ENCODE measurements at places on chromosomes 5 and 9.
A peak's percentile ranks its signal among the peaks of the same experiment; 100 is the strongest.

DNA sequence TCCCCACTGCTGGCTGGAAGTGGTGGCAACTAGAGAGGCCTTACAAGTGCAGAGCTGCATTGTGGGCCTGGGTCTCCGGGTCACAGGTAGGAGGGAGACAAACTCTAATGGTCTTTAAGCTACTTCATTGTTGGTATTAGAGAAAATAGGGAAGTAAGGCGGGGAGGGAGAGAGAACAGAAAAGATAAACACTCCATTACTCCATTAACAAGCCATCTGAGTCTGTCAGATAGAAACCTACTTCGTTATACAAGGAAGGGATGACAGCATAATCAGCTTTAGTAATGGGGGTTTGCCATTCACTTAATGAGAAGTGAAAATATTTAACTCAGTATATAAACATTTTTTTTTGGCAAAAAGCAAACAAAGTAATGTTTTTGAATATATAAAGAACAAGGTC, 107.4 kb downstream of the TLE1 start:
- DNase-seq, result no peak

GRCh38 chr9:28999057-28999456, 1425.8 kb upstream of the C9orf72 start:
- no peak for DNase-seq

DNA sequence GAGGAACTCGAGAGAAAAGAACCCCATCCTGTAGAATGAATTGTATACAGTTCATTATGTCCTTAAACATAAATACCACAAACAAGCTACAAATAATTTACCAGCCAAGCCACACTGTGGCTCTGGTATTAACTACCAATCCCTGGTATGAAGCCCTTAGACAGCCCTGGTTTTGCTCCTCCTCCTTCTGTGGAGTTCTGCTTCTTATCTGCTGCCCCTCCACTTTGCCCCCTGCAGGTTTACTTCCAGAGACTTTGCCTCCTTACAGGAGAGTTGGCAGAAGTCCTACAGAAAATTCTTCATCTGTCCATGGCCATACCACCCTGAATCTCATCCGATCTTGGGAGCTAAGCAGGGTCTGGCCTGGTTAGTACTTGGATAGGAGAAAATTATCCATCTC, 219.8 kb downstream of the ACTL7B start:
- DNase-seq, result no peak

DNA sequence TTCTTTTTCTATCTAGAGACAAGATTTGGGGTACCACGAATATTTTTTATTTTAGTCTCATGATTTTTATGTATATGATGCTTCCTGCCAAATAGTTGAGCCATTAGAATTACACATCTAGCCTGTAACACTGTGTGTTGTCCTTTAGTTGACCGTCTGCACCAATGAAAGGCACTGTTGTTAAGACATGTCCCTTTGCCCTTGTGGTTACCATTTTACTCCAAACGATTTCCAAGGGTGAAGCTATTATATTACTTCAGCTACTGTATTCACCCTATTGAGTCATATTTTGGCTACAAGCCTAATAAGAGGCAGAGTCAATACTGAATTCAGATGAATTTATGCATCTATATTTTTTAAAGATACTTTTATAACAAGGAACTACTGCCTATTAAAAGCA, 207.6 kb downstream of the CETN3 start:
- no peak for DNase-seq

DNA sequence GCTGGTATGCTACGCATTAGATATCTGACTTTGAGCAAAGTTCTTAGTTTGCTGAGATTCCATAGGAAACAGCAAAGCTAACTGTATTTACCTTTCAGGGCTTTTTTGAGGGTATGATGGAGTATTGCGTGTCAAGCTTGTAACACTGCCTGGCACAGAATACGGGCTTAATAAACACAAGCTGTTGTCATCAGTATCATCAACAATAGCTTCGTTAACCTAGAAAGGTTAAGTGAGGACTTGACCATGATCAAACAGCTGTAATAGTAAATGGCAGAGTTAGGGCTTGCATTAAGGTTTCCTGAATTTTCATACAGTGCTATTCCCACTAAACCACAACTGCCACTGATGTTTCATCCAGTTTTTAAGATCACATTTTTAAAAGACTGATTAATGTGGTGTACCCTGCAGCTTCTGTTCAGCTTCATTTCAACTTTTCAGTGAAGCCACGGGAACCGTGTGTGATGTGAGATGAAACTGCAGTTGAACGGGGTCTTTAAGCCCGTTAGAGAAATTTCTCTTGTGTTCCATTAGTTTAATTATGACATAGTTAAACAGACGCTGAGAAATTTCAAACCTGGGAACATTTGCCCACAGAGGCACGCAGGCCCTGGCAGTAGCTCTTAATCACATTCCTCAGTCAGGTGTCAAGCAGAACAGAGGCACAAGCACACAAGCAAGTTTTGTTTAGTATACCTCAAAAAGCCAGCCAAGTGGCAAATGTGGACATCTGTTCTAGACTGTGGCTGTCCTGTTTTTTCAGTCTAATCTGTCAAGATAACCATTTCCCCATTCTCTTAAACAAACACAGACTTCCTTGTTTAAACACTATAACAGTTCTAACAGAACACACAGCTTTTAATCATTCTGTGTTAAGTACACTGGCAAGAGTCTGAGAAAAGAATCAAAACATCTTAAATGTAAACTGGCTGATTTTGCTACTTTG, 147.1 kb downstream of the ZNF608 start:
- DNase-seq, result peak; percentile 54

GRCh38 chr9:4515958-4516375, 25.7 kb downstream of the SLC1A1 start:
- DNase-seq, result no peak

DNA sequence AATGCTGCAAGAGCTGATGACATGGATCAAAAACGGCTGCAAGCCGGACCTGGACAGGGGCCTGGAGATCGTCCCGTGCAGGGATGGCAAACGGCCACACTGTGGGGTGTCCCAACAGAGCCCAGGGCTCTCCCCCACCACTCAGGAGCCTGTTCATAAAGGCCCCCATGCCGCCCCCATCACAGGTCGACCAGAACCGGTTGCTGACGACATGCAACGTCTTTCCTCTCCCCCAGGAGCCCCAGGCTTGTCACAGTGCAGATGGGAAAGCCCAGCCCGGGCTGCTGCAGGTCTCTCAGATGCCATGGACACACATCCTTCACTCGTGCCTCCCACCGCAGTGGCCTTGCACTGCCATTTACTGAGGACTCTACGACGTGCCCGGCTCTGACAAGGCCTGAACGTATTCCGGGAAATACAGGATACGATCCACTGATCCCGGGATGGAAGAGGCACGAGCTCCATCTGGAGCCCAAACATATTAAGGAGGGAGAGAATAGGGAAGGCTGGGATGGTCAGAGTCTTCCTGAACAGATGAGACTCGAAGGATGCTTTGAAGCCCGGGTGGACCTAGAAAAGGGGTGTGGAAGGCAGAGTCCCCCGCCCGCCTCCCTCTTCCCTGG, 76.5 kb upstream of the SARDH start:
- no peak for DNase-seq

GRCh38 chr5:90338712-90339372, 70.7 kb downstream of the CETN3 start:
- DNase-seq, result no peak

GRCh38 chr9:11595756-11596155, 983.0 kb upstream of the PTPRD start:
- no peak for DNase-seq

DNA sequence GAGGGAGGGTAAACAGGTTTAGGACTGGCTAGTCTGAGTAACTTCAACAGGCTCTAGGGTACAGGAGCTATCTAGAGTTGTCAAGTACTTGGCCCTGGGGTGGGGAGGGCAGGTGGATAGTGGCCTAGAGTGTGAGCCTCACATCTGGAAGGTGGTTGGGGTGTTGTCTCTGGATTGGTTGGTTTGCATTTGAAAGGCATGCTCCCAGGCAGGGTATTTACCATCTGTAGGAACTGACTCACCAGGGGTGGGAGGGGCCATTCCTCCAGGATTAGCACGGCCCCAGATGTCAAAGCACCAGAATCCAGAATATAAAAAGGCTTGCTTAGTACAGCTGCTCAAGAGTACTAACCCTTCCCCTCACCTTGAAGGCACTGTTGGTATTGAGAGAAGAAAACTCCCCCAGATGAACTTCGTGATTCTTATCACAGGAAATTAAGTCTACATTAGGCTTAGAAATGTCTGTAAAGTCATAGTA, 193.3 kb downstream of the NTRK2 start:
- no peak for DNase-seq

GRCh38 chr9:3401221-3401954, 124.4 kb downstream of the RFX3 start:
- DNase-seq, result no peak

DNA sequence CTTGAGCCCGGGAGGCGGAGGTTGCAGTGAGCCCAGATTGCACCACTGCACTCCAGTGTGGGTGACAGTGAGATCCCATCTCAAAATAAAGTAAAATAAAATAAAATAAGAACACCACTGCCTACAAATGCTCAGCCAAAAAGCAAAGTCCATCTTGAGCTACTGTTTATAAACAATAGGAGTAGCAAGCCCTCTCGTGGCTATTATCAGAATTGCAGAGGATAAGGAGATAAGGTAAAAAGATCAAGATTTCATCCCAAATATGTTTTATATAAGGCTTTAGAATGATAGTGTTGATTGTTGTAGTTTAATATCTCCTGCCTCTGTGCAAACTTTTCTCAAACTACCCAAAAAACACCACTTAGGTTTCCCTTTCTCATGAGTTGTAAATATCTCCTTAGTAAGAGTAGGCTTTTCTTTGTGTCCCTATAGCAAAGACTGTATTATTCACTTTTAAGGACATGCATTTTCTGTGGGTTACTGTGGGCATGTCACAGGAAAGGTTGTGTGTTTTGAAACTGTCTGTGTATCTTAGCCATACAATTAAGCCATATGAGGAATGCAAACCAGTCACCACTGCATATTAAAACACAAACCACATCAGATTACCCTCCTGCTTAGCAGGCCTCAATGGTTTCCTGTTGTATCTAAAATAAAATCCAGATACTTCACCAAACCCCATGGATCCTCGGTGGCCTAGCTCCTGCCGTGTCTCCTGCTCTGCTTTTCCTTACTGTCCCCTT, 31.8 kb upstream of the CKS2 start:
- peak; percentile 45 for DNase-seq

- DNase-seq, result no peak
Observed at GRCh38 chr9:94740145-94740840, 13.8 kb downstream of the AOPEP start.

- no peak for DNase-seq
Observed at GRCh38 chr9:74960561-74960960, 7.8 kb upstream of the C9orf40 start.

DNA sequence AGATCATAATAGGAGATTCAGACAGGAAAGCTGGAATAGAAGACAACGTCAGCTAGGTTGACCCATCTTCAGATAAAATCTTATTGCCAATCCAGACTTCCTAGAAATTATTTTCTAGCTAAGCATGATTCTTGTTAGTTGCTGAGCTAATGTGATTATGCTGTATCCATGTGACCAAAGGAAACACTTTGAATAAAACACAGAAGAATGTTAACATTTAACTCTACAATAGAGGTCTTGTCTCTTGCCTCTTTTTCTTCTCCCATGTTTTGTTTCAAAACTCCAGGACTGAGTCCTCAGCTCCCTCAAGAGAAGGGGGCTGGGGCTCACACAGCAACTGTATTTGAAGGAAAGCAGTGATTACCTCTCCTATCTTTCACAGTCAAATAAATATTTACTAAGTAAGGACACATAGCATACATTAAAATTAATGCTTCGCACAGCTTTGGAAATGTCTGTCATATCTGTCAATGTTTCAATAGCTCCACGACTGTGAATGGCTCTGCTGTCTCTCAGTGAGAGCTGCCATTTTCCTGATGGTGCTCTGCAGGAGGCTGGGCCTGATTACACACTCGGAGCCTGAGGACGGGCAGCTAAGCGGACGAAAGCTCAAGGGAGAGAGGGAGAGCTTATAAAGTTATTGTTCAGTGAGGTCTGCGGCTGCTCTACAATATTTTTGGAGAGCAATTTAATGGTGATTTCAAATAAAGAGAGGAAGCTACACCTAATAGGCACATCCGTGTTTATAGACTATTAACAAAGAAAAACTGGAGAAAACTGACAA, 64.8 kb upstream of the ZNF462 start:
- DNase-seq, result no peak

DNA sequence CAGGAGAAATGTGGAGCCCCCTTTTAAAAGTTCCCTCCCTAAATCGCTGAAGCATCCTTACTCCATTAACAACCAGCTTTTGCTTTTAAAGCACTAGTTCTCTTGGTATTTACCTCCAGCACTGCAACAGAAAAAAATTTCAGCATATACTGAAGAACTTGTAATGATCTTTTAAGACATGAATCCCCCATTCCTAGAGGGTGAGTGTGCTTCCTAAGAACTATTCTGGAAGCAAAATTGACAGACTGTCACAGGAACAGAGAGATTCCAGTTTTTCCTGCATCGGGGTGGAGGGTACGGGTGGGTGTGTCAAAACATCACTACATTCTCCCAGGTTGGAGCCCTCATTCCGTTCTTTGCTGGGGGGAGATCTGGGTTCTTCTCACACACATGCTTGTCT, 151.9 kb downstream of the EBF1 start:
- DNase-seq, result no peak

DNA sequence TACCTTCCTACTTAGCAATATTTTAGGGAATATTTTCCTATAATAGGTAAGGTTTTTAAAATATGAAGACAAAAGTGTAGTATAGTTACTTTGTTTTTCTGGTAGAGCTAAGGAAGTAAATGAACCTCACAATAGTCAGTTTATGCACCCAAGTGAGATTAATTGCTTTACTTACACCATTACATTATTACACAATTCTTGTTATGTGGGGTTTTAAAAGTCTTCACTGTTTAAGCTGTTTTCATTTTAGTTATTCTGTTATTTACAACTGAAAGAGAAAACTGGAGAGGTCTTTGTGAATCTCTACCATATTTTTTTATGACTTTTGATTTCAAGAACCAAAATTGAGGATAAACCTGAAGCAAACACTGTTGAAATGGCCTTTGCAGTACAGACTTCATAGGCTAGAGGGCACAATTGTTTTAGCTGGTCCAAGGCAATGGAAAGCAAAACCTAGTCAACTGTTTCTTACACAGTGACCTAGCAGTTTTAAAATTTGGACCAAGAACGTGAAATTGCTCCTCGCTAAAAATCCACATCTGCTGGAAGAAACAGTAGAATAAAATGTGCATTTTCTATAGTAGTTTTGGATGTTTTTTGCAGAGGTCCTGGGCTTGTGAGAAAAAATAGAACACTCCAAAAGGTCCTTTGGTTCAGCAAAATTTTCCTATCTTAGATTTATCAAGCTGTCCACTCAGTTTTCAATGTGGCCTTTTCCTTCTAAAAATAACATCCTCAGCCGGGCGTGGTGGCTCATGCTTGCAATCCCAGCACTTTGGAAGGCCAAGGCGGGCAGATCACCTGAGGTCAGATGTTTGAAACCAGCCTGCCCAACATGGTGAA, 66.4 kb upstream of the FER start:
- DNase-seq, result peak; percentile 39

Measured in BE2C (cell line).